ENCODE measurements at places on chromosomes 12 and 14. TPM values are rescaled to one million over a fixed set of nuclear protein-coding genes. Genes with fewer than 3 reads are reported as not detected.

GRCh38 chr12:110937104-110937641 lies 16.8 kb upstream of the MYL2 start:
- peak; percentile 10 for DNase-seq

DNA sequence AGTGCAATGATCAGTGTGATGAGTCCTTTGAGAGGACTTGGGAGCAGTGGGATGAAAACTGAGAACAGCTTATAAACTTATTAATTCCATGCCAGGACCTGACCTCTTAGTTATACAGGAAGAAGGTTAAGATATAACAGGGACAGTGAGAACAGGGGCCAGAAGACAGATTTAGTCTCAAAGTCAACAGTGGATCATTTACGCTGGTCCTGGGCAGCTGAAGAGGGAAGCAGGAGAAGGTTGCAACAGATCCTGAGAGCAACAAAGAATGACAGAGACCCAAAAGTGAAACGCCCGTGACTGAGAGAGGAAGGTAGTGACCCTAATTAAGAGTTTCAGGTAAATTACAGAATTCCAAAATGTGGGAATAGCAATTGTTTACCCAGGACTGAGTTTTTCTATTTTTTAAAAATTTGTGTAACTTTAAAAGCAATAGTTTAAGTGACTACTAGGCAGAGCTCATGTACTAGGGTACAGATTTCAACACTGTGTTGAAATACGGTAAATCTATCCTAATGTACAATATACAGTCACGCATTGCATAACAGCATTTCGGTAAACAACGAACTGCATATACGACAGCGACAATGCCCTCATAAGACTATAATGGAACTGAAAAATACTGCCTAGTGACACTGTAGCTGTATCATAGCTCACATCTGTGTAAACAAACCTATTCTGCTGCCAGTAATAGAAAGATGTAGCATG lies 77.7 kb upstream of the GNPNAT1 start:
- no peak for DNase-seq

- no peak for DNase-seq
These were observed 26.1 kb upstream of the ANP32D start for GRCh38 chr12:48446161-48446776.

Gene SNX6
- total RNA-seq = 106 TPM

Data from occipital lobe (tissue), 3 donors.